CD4-positive, alpha-beta T cell treated with Interleukin-4 for 1 hour (primary cell): ENCODE measurements at places on chromosomes 2 and 18.

- DNase-seq = no peak
These were observed 198.8 kb downstream of the NAPG start for GRCh38 chr18:10724666-10725065.

GRCh38 chr2:174673876-174674275 lies 76.3 kb upstream of the WIPF1 start:
- no peak for DNase-seq

- no peak for DNase-seq
These were observed 277.0 kb upstream of the HNRNPA3 start for GRCh38 chr2:176935543-176936102.

DNA sequence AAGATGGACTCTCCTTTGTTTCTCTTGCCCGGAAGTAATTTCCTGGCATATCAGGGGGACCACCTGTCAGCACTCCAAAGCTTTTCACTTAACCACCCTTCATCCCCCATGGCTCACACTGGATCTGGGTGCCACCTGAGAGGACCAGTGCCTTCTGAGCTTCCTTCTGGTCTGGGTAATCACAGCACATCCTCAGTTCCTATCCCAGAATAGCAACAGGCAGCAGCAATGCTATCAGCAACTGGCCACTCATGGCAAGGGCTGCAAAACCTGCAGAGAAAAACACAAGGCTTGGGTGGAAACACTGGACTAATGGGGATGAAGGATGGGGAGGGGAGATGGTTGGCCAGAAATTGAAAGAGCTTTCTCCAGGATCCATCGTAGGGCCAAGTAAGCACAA lies 59.9 kb upstream of the STPG4 start:
- DNase-seq = no peak

DNA sequence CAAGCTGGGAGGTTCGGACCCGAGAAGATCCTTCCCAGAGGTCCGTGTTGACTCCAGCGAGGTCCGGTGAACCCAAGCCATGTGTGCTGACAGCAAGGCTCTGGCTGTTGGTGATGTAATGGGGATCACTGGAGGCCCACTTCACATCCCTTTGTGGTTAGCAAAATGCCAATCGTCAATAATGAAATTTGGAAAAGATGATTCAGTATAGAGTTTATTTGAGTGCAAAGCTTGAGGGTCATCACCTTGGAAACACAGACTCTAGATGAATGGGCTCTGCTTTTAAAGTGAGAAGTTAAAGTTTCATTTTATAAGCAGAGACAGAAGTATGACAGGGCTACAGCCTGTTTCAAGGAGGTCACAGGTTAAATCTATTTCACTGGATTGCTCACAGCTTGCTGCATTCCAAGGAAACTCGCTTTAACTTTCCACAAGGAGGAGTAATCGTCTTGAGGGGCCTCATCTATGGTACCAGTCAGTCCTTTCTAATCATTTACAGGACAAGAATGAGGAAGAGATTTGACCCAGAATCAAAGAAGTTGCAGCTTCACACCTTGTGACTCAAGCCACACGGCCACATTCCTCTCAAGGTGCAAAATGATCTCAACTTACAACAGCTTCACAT lies 140.5 kb downstream of the TPO start:
- DNase-seq = no peak

DNA sequence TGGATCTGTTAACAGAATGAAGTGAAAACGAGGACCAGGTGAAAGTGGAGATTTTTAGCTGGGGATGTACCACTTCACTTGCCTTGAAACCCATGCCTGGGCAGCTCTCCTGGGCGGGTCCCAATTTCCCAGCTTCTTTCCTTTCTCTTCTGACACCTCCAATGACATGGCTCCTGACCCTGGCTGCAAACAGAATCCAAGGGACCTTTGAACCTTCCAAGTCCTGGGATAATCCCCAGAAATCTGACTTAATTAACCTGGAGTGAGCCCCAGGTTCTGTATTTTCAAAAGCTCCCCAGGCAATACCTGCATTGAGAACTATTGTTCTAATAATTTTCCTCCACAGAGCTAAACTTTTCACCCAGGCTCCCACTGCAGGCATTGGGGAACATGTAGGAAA lies 495.9 kb downstream of the CNTNAP5 start:
- no peak for DNase-seq

- DNase-seq = no peak
These were observed 42.9 kb downstream of the ADI1 start for GRCh38 chr2:3476321-3476984.
